ENCODE measurements at places on chromosomes 1 and 21. TPM values are rescaled to one million over a fixed set of nuclear protein-coding genes. Genes with fewer than 3 reads are reported as not detected.

The C4BPA gene
- total RNA-seq: not detected

The CFAP74 gene
- not detected for total RNA-seq

The DFFA gene
- 16.4 TPM for total RNA-seq

The SDF4 gene
- 95.6 TPM for total RNA-seq

The ZBTB8A gene
- 10.8 TPM for total RNA-seq

The LZIC gene
- 25.8 TPM for total RNA-seq

The SPRR2A gene
- not detected for total RNA-seq

The KIF2C gene
- total RNA-seq: 2.0 TPM

The GJA4 gene
- total RNA-seq: 9.2 TPM

The ADGRB2 gene
- total RNA-seq: 3.9 TPM

The PTCH2 gene
- 2.8 TPM for total RNA-seq

The SPATA6 gene
- total RNA-seq: 31.4 TPM

The EXO1 gene
- 0.27 TPM for total RNA-seq

The CNN3 gene
- total RNA-seq: 179 TPM

The MAP3K7CL gene
- 12.2 TPM for total RNA-seq

The DPH5 gene
- total RNA-seq: 24.5 TPM

The SYT14 gene
- 0.27 TPM for total RNA-seq

The KRTAP13-2 gene
- total RNA-seq: not detected

The CELF3 gene
- 1.7 TPM for total RNA-seq

The OR14A16 gene
- not detected for total RNA-seq

Data from sigmoid colon (tissue), 7 donors.